Stimulated activated CD4-positive, alpha-beta T cell treated with anti-CD3 and anti-CD28 coated beads, Interleukin-1b, Interleukin-23, amount 100 ng/mL, for 24 hours (primary cell): ENCODE measurements at places on chromosomes 5 and 9.

DNA sequence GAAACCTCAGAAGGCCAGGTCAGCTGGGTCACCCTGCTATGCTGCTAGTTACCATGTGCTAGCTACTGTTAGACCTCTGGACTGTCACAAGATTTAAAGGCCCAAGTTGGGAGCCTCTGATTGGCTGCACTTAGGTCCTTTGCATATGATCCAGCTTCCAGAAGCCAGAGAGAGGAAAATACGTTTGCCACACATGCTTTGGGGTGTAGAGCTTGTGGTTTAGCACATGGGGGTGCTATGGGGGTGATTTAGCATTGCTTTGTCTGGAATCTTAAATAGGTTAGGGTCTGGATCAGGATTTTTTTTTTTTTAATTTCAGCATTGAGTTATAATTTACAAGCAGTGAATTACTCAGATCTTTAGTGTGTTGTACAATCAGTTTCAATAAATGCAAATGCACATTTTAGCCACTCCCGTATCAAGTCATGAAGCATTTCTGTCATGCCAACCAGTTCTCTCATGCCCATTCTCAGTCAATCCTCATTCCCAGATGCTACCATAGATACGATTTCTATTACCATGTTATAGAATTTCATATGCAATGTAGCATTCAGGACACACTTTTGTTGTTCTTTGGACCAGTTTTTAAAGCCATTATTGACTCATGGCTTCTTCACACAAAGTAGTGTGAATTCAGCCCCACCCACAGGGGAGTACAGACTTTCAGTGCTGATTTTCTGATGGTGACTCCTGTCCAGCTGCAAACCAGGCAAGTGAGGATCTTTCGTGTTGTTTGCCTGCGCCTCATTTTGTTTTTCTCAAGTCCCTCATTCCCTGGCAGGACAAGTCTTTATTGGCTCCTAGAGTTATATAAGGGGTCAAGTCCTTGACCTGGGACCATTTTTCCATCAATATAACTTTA lies 250.4 kb downstream of the LRRC70 start:
- DNase-seq = no peak

DNA sequence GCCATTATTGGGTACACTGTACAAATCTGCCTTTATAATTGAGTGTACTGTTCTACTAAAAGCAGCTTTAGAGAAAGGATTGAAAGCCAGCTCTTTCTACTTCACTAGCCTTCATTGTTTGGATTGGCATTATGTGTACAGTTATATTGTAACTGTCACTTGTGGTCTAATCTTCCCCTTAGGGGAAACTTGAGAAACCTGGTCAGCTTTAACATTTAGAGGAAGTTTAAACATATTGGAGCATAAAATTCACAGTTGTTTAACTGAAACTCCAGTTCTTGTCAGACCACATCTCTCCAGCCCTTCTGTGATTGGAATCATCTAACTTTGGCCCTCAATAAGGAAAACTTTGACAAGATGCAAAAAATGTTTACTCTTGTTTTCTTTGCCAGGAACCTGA lies 24.6 kb downstream of the PIK3R1 start:
- no peak for DNase-seq

DNA sequence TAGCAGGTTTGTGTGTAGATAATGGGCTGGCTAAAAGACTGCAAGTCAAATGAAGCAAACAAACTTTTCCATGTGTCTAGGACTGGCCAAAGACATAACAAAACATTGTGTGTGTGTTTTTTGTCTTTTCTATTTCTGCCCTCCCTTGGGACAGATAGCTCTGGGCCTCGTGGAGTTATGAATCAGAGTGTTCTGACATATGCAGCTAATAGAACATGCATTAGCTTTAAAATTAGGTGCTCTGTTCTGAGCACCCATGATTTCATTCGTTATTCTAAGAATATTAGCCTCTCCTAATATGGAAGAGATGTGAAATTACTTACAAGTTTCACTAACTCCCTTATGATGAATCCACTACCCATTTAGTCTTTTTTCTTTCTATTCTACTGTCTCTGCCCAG lies 367.3 kb upstream of the PAPPA start:
- DNase-seq = no peak

DNA sequence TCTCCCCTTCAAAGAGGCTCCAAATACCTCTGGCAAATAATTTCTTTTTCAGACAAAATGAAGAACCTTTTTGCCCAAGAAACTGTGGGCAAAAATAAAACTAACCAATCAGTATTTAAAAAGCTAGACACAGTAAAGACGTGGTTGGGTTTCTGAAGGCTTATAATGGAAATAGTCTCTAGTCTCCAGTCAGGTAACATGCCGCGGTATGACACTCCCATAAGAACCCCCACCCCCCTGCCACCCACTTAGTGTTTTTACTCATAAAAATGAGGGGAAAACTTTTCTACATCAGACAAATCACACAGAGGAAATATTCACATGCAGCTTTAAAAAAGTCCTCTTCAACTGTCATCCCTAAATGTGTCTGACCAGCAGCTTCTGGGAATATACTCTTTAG lies 105.3 kb downstream of the THBS4 start:
- peak; percentile 34 for DNase-seq

DNA sequence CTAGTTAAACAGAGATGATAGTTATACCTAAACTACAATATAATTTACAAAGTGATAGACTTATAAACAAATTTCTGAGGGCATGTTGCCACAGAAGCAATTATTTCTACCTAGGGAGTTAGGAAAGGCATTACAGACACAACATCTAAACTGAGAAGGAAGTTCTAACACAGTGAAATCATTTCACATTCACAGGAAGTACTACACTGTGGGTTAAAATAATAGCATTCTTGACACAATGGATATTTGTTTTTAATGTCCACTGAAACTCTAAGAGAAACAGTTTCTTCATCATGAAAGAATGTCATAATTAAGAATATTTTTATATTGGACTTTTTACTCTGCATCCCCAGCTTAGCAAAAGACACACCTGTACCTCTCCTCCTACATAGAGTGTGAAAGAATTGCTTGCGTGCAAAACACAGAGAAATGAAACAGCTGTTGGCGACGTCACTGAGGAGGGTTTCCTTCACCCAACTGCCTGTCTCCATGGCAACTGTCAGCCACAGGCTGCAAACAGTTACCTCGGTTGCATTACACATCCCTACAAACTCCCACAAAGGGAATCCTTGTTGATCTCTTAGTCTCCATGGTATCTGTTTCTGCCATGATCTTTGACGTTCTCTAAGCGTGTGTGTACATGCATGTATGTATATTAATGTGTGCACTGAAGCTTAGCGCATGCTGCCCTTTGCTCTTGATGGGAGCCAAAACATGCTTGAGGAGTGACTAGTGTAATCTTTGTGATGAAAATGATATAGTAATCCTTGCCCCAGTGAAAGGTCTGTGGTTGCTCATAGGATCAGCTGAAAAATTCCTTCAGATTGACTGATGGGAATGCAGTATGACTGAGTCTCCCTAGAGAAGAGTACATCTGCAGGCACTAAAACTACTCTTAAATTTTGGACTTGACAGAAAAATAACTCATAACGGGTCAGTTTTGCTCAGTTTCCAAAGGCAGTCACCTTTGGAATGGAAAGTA lies 168.5 kb downstream of the ACTL7B start:
- DNase-seq = no peak

GRCh38 chr9:94903961-94904421 lies 177.5 kb downstream of the AOPEP start:
- DNase-seq = no peak
